Camera-type eye (tissue), 1 donor: ENCODE measurements at places on chromosomes 12 and 14. TPM values are rescaled to one million over a fixed set of nuclear protein-coding genes. Genes with fewer than 3 reads are reported as not detected.

BCL2L14 gene
- total RNA-seq = not detected

SLCO1B1 gene
- not detected for total RNA-seq

PLA2G1B gene
- not detected for total RNA-seq

TRHDE gene
- 23.5 TPM for total RNA-seq

DDX11 gene
- 38.4 TPM for total RNA-seq
